ENCODE measurements at places on chromosomes 2 and 18.

DNA sequence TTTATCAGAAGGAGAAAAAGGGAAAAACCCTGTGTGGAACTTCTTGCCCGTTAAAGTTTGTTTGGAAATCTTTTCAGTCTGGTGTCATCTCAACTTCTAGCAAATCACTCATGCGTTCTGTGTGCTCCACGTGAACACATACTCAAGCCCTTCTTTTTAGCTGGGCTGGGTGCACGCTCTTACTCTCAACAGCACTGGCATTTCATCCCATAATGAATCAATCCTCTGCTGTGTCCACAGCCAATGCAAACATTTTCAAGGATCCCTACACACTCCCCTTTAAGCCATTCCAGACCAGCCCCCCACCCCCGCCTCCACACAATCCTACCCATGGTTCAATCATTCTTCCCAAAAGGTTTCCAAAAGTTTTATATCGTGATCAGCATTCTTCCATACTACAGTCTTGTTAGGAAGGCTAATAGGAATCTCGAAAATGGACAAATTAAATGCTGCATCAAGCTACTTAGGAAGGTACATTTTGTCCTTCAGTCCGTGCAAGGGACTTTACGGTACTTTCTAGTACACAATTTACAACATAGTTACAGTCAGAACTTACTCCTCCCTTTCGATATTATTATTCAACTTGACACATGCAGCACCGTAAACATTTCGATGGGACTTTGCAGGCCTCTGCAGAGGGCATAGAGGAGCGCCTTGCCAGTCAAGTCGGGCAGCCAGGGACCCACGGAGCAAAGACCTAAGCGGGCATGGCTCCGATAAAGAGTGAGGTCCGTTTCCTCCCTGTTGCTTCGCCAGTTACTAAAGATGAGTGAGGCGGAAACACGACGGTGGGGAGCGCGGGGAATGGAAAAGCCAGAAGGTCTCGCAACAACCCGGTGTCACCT, 1.4 kb downstream of the PTGR3 start:
- DNase-seq = peak; percentile 89

DNA sequence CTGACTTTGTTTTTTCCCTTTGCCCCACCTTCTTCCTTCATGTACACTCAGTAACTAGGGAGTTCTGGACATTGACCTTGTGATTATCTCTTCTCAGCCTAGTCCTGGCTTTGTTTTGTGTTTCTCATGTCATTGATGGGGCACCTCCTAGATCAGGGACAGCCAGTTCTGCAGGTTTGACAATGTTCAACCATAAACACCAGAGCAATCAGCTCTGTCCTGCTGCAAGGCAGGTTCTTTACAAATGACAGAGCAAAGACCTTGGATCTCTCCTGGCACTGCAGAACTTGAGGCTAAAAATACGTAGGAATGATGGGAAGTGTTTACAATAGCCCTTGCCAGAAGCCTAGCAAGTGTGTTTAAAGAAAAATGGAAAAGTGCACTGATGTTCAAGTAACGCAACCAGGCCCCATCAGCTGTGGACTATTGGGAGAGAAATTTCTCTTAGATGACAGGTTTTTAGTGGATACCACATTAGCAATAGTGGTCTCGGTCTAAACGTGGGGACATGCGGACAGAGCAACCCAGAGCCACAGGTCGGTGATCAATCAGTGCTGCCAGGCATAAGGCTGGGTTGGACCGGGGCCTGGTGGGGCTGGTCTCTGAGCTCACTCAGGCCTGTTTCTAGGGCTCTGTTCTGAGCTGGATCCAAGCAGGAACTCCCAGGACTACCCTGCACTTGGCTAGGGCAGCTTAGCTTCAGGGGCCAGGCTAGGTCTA, 76.8 kb downstream of the SOWAHC start:
- no peak for DNase-seq

DNA sequence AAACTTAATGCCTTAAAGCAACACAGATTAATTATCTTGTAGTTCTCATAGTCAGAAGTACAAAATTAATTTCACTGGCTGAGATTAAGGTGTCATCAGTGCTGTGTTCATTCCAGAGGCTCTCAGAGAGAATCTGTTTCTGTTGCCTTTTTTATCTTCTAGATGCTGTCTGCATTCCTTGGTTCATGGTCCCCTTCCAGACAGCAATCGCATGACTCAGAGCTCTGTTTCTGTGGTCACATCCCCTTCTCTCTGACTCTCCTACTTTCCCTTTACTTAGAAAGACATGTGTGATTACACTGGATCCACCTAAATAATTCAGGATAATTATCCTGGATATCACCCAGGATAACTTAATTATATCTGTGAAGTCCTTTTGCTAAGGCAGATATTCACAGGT, 148.6 kb downstream of the MAIP1 start:
- no peak for DNase-seq

GRCh38 chr2:198698230-198698629, 759.5 kb downstream of the SATB2 start:
- DNase-seq = no peak

GRCh38 chr2:159206736-159207380, 79.6 kb downstream of the WDSUB1 start:
- DNase-seq = no peak

All from vagina (tissue), 2 donors.